ENCODE measurements at places on chromosomes 2 and 18.

- DNase-seq, result no peak
Observed at GRCh38 chr18:44723411-44723810, 42.7 kb downstream of the SETBP1 start.

DNA sequence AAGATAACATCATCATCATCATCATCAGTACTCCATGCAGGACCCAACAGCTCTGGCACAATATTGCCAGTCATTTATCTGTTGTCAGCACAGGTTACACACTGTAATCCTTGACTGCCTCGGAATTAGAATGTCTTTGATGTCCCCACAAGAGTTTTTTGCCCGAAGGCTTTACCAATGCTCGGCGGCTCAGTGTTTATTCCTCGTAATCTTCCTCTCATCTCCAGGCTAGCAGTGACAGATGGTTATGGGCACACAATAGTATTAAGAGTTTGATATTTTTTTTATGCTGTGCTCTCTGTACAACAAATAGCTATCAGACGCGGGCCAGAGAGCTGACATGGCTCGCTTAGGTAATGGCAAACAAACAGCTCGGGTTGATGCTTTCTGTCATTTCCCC, 515.2 kb downstream of the ZEB2 start:
- DNase-seq, result no peak

- DNase-seq, result no peak
Observed at GRCh38 chr18:13660510-13660909, 65.8 kb downstream of the FAM210A start.

- no peak for DNase-seq
Observed at GRCh38 chr2:1887915-1888314, 143.6 kb upstream of the PXDN start.

- no peak for DNase-seq
Observed at GRCh38 chr18:58338141-58338540, 290.8 kb downstream of the ALPK2 start.

DNA sequence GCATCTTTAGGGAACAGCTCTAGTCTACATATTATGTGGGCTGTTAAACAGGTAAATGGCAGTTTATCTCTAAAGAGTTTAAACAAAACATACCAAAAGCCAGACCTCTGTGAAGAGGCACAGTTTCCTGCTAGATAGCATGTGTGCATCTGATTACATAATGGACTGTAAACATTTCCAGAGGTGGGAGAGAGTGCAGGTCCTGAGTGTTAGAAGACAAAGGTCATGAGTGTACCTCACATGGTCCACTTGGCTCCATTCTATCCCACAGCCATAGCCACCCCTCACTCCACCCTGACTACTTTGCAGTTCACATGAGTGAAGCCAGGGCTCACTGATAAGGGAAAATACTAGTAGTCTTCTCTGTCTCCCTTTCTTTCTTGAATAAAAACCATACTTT, 233.4 kb downstream of the MTX2 start:
- no peak for DNase-seq

- no peak for DNase-seq
Observed at GRCh38 chr18:13258921-13259320, 40.4 kb downstream of the LDLRAD4 start.

Data from cortex of kidney (tissue), 1 donor.